Activated CD4-positive, CD25-positive, alpha-beta regulatory T cell treated with anti-CD3 and anti-CD28 coated beads, Interleukin-2, amount 50 U/mL, for 72 hours (primary cell): ENCODE measurements at places on chromosomes 2 and 18.

GRCh38 chr2:105873721-105874120 lies 129.0 kb downstream of the NCK2 start:
- DNase-seq, result peak; percentile 71

DNA sequence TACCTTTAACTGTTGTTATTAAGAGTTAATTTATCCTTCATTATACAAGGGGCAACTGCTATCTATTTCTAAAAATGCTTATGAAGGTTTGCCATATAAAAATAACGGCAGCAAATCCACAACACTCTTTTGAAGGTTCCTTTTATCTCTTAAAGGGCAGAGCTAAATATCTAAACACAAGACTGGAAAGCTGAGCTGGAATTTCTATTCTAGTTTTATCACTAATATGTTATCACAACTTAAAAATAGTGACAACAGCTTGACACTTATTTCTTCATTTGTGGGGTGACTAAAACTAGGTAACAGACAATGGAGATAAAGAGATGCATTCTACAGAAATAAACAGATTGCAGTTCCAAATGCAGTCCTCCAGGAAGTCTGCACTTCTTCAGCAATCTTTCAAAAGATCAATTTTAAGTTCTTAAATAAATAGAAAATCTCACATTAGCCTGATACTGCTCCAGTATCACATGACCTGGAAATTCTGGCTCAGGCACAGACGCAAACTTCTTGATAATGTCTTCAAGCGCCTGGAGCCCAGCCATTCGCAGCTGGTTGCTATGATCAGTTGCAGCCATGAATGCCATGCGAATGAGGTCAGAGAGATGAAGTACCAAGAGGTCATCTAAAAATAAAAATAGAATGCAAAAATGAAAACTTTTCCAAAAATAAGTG lies 54.0 kb upstream of the STRN start:
- no peak for DNase-seq

- no peak for DNase-seq
Measured at GRCh38 chr18:9126337-9126736, 10.2 kb upstream of the ANKRD12 start.

DNA sequence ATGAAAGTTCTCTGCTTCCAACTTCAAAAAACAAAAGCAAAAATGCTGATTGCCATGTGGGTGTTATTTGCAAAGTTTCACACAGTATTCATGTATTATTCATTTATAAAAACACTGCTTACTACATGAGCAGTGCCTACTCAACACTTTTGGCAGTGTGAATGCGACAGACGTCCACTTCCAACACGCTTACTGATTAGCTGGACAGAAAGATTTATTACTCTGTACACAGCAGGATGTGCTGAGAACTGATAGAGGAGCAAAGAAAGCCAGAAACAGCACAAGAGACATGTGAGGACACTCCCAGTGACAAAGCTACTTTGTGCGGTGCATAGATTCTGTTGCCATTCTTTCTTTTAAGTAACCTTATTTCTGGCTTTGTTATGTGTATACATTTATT lies 258.8 kb downstream of the DLGAP1 start:
- no peak for DNase-seq

- DNase-seq, result no peak
Measured at GRCh38 chr2:15313657-15314056, 247.5 kb downstream of the NBAS start.

DNA sequence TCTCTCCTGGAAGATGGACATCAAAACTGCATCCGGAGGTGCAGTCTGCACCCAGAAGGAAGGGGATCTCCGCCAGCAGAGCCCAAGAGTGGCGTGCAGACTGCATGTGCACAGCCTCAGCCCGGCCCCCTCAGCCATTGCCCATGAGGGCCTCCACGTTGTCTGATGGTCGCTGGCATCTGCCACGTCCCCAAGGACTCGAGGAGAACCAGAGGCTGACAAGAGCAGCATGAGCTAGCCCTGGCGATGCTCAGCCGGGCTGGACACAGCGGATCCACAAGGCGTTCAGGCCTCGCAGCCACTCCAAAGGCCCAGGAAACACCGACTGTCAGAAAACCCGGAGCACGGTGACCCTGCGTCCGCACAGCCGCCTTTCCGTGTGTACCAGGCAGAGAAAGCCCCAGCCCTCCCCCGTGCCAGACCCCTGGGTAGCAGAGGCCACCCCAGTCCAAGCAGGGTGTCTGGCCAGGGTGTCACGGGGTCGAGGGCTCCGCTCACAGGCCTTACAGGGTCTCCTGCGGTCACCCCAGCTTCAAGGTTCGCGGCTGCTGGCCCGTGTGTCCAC lies 48.3 kb downstream of the SLC66A2 start:
- no peak for DNase-seq

DNA sequence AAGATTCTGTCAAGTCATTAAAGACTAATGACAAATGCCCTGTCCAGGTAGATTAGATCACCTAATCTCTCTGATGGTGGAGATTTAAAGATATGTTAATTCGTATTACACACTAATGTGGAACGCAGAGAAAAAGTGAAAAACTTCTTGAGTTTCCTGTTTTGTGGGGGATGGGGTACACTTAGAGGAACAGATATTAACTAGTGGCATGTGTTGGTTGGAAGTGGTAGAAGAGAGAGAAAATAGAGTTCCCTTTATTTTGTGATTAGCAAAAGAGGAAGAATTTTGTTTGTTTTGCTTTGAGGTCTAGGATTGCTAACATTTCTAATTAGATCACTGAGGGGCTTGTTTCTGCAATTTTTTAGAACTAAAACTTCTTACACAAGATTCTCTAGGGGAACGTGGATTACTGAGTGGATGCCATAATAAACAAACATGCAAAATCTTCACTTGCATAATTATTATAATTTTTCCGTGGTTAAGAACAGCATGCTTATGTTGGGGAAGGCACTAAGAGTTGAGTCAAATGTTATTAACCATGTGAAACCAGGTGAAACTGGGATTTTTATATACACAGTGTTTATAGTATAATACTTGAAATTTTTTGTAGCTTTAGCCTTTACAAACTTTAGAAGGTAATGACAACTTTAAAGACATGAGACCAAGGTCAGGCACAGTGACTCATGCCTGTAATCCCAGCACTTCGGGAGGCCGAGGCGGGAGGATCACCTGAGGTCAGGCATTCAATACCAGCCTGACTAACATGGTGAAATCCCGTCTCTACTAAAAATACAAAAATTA lies 97.4 kb upstream of the STK17B start:
- DNase-seq, result peak; percentile 45

GRCh38 chr2:149001496-149001895 lies 37.0 kb upstream of the LYPD6B start:
- no peak for DNase-seq

DNA sequence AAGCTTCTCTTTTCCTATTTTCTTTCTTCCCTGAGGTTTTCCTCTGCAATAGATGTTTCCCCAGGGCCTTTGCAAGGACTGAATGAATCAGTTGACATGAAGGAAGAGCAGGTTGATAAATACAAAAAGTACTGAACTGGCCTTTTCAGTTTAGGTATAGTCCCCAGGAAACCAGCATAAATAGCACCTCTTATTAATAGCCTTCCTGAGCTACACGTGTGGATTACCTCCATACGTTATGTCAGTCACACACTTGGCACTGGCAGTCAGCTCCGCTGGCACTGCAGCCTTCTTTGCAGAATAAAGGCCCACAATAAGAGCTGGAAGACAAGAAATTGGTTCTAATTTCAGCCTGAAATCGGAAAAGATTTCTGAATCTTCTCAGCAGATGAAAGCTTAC lies 60.7 kb downstream of the KCTD18 start:
- no peak for DNase-seq

DNA sequence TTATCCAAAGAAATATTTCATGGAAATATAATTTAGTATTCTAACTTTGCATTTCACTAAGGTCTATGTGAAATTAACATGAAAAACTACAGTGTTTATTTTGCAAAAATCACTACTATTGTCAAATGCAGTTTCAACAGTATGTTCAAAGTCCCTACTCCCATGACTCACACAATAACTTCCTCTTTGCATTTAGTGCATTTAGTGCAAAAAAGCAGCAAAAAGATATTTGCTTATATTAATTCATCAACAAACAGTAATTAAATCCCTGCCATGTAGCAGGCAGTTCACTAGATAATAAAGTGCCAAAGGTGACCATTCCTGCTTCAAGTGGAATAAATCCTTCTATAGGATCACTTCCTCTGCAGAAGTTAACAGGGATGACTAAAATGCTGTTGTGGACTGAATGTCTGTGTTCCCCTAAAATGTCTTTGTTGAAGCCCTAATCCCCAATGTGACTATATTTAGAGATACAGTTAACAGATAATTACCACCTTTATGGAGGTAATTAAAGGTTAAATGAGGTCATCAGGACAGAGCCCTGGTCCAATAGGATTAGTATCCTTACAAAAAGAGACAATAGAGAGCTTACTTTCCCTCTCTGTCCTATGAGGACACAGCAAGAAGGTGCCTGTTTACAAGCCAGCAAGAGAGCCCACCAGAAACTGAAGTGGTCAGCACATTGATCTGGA lies 61.7 kb downstream of the STK39 start:
- no peak for DNase-seq

- no peak for DNase-seq
Measured at GRCh38 chr2:98550165-98550564, 58.1 kb downstream of the COA5 start.

GRCh38 chr2:103789381-103790095 lies 1027.7 kb downstream of the TMEM182 start:
- DNase-seq, result no peak

DNA sequence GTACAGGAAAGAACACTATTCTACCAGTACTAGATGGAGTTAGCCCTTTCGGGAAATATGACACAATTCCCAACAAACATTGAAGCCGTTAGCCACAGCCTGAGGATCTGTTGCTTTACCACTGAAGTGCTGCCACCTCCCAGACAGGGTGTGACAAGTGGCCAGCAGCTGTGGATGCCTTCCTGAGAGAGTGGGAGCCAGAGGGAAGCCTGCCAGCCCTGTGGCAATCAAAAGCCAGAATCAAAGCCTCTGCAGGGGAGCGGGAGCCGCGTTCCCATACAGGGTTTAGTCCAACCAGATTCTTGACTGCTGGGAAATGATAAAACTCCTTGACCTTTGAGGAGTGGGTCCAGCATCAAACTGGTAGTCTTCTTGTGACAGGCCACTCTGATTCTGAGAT lies 38.0 kb downstream of the SLC4A1AP start:
- no peak for DNase-seq

GRCh38 chr18:41058351-41059125 lies 896.5 kb upstream of the PIK3C3 start:
- no peak for DNase-seq

- no peak for DNase-seq
Measured at GRCh38 chr2:70385966-70386595, 84.2 kb upstream of the FAM136A start.

GRCh38 chr18:37341016-37341415 lies 224.6 kb downstream of the CELF4 start:
- no peak for DNase-seq

- no peak for DNase-seq
Measured at GRCh38 chr2:182866095-182866460, 359 bp downstream of the FRZB start.

- no peak for DNase-seq
Measured at GRCh38 chr18:48325115-48325665, 84.0 kb downstream of the ZBTB7C start.

DNA sequence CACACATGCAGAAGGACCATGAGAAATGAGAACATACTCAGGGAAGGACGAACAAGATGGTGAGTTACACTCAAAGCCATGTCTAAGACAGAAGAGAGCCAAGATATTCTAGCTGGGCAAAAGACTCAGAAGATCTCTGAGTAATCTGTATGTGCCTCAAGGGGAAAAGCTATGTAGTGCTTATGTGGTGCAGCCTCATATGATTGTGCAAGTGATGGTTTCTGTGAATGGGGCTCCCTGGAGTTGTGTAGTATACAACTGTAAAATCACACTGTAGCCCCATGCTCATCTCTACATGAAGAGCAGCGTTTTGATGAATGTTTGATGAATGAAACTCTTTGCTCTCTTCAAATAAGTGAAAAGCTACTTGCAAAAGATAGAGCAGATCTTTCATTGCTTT lies 57.5 kb downstream of the OSR1 start:
- DNase-seq, result no peak

- DNase-seq, result peak; percentile 79
Measured at GRCh38 chr2:237474931-237475703, 11.9 kb upstream of the MLPH start.

- no peak for DNase-seq
Measured at GRCh38 chr2:189512879-189513278, 67.7 kb downstream of the SLC40A1 start.

GRCh38 chr2:69594341-69594740 lies 49.2 kb downstream of the AAK1 start:
- DNase-seq, result no peak

DNA sequence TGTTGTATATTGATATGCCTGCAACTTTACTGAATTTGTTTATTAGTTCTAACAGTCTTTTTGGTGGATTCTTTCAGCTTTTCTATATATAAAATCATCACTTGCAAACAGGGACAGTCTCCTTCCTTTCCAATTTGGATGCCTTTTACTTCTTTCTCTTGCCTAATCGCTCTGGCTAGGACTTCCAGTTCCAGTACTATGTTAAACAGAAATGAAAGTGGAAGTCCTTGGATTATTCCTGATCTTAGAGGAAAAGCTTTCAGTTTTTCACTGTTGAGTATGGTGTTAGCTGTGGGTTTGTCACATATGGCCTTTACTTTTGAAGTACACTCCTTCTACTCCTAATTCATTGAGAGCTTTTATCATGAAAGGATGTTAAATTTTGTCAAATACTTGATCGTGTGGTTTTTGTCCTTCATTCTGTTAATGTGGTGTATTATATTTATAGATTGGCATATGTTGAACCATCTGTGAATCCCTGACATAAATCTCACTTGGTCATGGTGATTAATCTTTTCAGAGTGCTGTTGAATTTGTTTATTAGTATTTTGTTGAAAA lies 52.9 kb downstream of the REL start:
- DNase-seq, result no peak

DNA sequence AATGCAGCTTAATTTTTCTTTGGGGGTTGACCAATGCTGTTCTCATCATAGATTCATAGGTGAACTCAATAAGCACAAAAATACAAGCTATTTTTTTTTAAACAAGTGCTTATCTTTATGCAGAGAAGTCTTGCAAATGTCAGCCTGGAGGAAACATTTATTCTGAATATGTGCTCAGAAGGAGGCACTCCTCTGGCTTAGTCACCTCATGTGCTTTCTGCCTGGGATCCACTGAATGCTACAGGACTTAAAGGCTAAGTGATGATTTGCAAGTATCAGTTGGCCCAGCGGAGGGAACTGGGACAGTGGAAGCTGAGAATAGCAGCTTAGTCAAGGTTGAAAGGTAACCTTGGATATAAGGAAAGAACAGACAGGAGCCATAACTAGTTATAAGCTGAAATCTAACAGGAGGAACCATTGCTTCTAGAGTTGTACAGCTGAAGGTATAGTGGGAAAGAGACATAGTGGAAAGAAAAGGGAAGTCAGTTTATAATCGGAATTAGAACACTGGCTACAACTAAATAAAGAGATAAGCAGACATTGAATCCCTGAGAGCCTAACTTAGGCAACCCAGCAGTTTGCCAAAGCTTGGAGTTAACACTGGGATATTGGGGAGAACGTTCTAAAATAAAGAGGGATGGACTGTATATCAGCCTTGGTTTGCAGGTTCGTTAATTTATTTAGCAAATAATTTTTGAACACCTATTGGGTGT lies 488.7 kb downstream of the SUCLG1 start:
- DNase-seq, result no peak
